ENCODE measurements at places on chromosomes 16 and 17. TPM values are rescaled to one million over a fixed set of nuclear protein-coding genes. Genes with fewer than 3 reads are reported as not detected.

TMC5 gene
- total RNA-seq, result 0.17 TPM

KRTAP9-4 gene
- not detected for total RNA-seq

OTOA gene
- 0.10 TPM for total RNA-seq

CSH2 gene
- not detected for total RNA-seq

TBC1D3K gene
- not detected for total RNA-seq

MFSD6L gene
- total RNA-seq, result not detected

- no peak for DNase-seq
Observed at GRCh38 chr16:13798211-13798610, 121.7 kb upstream of the ERCC4 start.

DNA sequence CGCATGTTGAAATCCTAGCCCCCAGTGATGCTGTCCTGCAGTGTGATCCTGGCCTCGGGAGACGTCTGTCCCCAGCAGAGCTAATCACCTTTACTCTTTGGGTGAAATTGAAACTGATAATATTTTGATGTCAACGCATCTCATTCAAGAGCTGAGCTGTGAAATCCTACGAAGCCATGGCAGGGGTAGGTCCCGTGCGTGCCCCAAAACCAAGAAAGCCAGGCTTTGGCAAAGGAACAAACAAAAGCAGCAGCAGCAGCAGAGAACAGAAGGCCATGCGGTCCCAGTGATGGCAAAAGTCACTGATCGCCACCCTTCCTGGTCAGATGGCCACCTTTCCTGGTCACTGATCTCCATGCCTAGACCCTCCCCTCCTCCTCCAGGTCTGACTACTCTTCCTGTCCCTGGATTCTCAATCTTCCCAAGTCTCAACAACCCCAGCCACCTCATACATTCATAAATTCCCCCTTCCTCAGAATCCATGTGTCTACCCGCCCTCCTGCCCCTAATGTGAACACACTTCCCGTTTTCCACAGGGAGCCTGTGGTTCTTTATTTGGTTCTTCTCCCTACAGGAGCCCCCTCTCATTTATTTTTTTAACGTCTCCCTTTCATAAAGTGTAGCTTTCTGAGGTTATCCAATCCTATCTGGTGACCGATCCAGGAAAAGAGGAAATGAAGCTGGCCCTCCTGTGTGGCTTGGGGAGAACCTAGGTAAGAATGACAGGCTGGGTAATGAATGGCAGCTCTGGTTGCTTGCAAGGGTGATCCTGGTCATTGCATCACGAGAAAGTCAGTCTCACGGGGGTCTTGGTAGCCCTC is 50.3 kb downstream of the CPPED1 start:
- no peak for DNase-seq

GRCh38 chr17:21034340-21035235 is 8.2 kb downstream of the USP22 start:
- no peak for DNase-seq

GRCh38 chr17:410543-411401 is 58.2 kb upstream of the RPH3AL start:
- peak; percentile 18 for DNase-seq

DNA sequence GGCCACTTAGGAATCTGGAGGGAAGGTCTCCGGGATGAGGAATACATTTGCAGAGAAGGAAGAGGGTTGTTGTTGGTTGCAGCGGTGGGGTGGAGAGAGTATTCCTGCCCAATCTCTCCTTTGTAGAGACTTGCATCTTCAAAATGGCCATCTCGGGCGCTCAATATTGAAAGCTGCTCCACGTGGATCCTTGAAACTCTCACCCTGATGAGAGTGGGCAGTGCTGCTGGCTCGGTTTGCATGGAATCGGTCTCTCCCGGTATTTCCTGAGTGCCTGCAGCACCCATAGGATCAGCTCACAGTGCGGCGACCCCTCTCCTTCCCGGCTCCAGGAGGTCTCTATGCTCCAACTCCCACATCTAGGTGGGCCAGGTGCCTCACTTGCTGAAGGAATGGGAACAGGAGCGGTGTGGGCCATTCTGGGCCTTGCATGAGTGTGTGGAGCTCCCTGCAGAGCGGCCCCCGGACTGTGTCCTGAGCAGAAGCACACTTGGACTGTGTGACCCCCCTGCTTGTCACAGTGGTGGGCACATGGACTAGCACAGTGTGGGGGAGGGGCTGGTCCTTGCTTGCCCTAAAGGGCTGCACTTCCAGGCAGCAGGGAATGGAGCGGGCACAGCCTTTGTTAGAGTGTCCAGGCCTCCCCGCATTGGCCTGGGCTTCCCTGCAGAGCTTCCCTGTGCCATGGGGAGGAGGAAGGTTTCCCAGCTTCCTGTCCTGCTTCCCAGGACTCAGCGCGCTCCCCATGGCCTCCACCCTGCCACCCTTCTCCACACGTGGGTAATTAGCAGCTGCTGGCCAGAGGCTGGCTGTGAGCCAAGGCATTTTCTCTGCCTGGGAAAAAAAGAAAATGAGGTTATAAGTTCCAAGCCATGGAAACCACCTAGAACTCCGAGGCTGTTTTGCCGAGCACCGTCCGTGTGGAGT is 139.3 kb downstream of the IRF8 start:
- DNase-seq, result no peak

GRCh38 chr16:13110124-13110796 is 208.9 kb downstream of the SHISA9 start:
- peak; percentile 100 for DNase-seq

- DNase-seq, result peak; percentile 70
Observed at GRCh38 chr16:86975445-86975844, 341.7 kb downstream of the C16orf95 start.

DNA sequence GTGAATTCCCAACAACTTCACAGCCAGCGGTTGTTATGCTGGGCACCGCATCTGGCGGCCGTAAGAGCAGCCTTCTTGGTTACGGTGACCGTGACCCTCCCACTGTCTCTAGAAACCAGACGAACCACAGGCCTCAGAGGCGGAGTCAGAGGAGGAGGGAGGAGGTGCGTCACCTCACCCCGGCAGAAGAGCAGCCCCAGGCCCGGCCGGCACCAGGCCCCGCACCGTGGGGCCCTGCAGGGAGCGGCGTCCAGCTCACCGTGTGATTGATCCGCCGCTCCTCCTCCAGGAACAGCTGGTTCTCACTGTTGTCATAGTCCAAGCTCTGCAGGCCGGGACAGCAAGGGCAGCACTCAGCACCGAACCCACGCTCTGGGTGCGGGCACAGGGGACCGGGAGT is 13.7 kb downstream of the CLCN7 start:
- no peak for DNase-seq

DNA sequence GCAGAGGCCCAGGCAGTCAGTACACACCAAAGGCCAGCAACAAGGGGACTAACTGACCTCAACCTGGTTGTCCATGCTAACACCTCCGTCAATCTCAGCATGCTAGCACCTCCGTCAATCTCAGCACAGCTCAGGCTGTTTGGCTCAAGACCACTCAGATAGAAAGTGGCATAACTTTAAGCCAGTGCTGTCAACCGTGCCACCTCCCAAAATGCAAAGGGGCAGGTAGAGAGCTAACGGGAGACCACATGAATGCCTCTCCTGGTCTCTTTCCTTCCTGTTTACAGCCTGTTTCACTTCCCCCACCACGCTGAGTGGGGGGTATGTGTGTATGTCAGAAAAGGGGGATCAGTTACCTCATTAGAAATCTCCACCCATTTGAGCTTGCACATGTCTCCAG is 3.3 kb downstream of the UBTF start:
- DNase-seq, result no peak

DNA sequence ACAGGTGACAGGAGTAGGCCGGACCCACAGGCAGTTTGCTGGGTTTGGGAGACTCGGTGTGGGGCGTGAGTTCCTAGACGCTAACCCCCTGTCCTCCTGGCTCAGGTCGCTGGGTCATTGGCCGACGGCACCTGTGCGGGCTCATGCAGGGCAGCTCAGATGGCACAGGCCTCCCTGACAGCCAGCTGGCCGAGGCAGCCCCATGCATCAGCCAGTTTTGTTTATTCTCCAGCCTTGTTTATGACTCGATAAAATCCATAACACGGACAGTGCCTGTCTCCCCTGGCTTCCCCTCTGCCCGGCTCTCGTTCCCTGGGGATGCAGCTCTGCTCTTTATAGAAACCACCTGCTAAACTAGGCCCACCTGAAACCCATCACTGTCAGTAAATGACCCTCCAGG is 46.0 kb downstream of the SDK2 start:
- no peak for DNase-seq

DNA sequence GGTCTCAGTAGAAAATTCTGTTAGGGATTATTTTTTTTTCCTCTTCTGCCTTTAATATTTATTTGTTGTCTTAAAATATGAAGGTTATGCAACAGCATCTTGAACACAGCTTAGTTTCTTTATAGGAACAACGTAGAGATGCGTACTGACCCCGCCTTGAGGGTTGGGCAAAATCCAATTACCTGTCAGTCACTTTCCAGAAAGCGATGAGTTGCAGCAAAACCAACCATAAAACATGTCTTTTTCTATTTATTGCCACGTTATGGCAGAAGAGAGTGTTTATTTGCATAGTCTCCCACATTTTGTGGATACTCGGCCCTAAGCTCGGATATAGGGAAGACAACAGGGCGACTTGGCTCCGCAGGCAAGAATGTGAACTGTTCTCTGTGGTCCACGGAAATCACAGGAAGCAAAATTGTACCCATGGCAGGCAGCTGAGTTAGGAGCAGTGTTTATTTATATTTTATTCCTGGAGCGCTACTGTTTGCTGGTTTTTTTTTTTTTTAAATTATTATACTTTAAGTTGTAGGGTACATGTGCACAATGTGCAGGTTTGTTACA is 44.3 kb upstream of the CACNG5 start:
- no peak for DNase-seq

DNA sequence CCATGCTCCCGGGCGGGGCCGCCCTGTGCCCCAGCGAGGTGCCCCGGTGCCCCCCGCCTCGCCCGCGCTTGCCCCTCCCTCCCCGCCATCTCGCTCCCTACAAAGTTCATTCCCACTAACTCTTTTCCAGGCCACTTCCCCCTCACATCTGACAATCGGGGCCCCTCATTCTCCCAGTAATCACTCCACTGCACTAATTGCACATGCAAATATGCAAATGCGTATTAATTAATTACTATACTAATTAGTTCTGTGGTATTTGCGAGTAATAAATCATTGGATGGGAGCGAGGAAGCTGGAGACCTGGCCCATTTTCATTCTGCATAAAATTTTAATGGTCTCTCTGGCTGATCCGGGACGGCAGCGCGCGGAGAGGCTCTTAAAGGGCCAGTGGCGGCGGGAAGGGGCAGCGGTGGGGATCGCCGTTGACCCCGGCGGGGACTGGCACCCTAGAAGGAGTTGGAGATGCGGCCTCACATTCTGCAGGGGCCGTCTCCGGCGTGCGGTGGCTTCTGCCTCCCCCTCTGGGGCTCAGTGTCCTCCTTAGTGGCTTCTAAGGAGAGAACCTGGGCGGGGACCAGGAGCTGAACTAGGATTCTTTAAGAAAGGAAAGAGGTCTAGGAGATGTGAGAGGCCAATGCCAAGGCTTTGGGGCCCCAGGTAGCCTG is 8.4 kb upstream of the PPP1R1B start:
- no peak for DNase-seq

DNA sequence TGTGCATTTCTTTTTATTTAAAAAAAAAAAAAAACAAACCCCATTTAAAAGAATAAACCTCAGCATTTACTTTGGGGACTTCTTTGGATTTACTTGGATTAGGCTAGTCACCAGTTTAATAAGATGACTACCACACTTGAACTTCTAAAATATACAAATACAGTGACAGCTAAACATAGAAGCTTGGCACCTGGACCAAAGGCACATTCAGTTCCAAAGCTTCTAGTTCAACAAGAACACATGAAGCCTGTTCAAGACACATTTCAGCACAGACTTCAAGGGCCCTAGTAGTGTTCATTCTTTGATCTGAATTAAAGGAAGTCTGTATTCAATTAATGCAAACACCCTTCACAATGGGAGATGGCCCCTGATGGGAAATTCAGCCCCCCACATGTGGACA is 11.6 kb upstream of the ROGDI start:
- no peak for DNase-seq

DNA sequence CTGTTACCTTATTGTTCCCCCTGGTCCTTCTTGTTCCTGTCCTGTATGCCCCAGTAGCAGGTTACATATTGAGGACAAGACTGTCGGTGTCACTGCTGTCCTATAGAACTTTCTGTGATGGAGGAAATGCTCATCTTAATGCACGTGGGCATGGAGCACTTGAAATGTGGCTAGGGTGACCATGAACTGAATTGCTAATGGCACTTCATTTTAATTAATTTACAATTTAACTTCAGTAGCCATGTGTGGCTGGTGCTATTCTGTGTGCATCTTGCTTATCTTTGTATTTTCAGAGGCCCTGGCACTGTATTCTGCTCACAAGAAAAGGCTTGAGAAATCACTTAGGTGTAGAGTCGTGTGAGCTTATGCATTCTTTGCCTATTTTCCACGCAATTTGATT is 125.2 kb downstream of the MSI2 start:
- no peak for DNase-seq

GRCh38 chr17:64460955-64461354 is 12.0 kb downstream of the MILR1 start:
- no peak for DNase-seq

All from renal cortical epithelial cell (primary cell).